CD4-positive, alpha-beta T cell treated with Interleukin-12 subunit alpha and Interleukin-12 subunit beta, for 1 hour (primary cell): ENCODE measurements at places on chromosomes 7 and 10.

GRCh38 chr10:59587083-59587755, 122.4 kb downstream of the SLC16A9 start:
- no peak for DNase-seq

DNA sequence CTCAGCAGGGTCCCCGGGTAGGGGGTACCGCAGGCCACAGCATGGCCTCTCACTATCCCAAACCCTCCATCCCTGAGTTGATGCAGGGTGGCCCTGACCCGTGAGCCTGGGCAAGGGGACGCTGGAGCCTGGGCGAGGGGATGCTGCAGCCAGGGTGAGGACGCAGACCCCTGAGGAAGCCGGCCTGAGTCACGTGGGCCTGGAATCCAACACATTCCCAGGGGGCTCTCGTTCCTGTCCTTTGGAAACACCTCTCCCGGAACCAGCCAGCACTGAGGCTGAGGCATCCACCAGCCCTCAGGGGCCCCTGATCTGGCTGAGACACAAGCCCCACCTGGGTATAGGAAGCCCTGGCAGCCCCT, 61.5 kb upstream of the NKX6-2 start:
- DNase-seq = no peak

GRCh38 chr10:94524146-94524545, 21.4 kb upstream of the HELLS start:
- no peak for DNase-seq

- no peak for DNase-seq
These were observed 110.6 kb downstream of the PTPN20 start for GRCh38 chr10:47021850-47022249.

DNA sequence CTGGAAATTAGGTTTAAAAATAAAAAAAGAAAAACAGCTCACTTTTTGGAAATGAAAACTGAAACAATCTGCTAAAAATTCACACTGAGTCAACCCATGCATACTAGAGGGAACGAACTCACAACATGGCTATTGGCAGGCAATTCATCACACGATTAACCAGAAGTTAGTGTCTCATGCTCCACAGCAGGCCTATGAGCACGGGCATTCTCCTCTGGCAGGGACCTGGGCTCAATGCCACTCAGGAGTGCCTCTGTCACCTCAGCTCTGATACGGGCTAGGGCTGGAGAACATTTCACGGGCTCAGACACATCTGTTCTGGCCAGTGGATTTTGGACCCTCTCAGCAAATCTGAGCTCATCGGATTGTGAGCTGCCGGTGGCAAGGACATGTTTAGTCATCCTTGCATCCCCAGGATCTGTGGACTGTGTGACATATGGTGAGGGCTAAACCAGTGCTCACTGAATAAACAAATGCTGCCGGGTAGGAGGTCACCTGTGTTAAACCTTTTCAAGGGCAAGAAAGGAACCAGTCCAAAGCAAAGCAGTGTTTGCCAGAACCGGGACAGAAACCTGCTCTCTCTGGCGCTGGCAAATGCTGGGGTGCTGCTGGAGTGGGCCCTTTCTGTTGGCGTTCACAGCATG, 40.1 kb downstream of the POLR3A start:
- DNase-seq = no peak

- no peak for DNase-seq
These were observed 37.7 kb upstream of the TOMM7 start for GRCh38 chr7:22860337-22860736.

- no peak for DNase-seq
These were observed 9.3 kb downstream of the LMTK2 start for GRCh38 chr7:98115746-98116525.

DNA sequence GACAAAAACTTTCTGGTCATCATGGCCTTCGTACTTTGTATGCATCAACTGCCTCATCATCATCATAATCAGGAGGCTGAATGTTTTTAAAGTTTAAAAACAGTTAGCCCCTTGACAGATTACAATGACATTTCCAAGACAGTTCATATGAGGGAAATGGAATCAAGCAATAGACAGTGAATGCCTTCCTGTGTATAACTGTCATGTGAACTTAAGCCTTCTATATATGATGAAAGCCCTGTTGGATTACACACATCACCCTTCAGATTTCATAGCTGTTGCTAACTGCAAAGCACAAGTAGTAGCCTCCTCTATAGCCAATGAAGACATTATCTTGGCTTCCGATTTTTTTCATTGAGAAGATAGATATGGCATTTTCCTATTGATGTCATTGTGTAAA, 154.0 kb downstream of the PLXDC2 start:
- no peak for DNase-seq

DNA sequence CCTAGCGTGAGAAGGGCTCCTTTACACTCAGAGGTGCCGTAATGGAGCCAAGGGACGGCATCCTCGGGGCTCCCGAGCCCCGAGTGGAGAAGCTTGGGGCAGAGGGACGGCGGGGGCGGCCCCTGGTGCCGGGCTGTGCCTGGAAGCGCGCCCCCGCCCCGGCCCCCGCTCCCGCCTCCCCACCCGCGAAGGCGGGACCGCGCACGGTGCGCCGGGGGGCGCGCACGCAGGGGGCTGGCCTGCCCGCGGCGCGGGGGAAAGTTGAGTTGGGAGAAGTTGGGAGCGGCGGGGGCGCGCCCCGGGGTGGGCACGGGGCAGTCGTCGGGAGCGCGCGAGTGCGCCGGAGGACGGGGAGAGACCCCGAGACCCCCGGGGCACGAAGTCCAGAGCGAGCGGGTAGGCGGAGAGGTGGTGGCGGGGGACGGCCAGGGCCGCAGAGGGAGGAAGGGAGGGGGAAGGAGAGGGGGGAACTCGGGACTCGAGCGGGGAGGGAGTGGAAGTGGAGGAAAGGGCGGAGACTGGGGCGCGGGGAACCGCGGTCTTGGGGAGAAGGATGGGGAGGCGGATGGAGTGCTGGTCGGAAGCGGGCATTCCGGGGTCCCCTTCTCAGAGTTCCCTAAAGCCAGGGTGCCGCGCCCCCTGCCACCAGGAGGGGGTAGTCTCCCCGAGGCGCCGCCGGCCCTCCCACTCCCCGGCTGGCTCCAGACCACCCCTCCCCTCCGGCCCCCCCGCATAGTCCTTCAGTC, at the start of gene SLC4A2:
Gene SLC4A2 (plus strand): TSS at position 223 of the 746 bp plus-strand sequence. CDS start 2,399 bp downstream, outside the sequence.
- peak; percentile 74 for DNase-seq
